AG08396 (cell line): ENCODE measurements at places on chromosomes 16 and 17.

DNA sequence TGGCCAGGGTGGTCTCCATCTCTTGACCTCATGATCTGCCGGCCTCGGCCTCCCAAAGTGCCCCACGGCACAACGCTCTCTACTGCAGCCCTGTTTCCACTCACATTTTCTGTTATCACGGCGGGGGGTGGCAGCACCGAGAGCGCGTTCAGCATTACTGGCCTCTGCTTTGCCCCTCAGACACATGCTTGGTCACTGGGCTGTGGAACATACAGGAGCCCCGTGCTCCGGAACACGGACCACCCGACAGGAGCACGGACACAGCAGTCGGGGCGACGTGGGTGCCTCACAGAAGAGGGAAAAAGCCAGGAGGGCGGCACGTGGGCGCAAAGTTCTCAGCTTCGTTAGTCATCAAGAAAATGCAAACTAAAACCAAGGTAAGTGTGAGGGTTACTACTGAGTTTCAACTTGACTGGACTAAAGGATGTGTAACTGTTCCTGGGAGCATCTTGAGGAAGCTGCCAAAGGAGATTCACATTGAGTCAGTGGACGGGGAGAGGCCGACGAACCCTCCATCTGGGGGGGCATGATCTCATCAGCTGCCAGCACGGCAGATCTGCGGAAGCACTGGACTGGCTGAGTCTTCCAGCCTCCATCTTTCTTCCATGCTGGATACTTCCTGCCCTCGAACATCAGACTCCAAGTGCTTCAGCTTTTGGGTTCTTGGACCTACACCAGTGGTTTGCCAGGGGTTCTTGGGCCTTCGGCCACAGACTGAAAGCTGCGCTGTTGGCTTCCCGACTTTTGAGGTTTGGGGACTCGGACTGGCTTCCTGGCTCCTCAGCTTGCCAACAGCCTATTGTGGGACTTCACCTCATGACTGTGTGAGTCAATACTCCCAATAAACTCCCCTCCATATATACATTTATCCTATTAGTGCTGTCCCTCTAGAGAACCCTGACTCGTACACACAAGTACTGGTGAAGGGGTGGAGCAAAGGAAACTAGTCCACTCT is 106.8 kb downstream of the ZNF778 start:
- DNase-seq = no peak

- no peak for DNase-seq
Measured at GRCh38 chr16:12484972-12485371, 318.7 kb downstream of the CPPED1 start.

DNA sequence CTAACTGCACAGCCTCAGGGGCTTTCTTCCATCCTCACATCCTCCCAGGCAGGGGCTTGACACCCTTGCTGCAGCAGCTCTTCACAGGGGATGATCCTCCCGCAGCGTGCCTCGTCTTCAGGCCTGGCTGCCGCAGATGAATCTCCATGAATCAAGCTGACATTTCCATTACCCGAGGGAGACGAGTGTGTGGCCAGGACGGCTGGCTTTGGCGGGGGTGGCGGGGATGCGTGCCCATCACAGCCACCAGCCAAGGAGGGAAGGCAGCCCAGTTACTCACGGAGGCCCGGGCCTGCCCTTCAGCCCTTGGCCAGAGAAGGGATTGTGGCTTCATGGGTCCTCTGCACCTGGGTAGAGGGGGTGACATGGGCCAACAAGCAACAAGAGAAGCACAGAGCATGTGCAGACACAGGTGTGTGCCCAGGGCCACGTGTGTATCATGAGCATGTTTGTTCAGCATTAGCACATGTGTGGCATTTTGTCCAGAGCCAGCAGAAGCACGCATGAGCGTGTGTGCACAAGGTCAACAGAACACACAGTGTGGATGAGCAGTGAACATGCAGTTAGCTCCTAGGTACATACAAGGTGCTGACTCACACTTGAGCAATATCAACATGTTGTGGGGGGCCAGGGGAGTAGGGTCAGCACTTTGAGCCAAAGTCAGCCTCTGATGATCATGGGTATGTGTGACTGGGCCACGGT is 236.4 kb downstream of the KATNIP start:
- DNase-seq = no peak

- DNase-seq = no peak
Measured at GRCh38 chr16:28505489-28506137, 1.0 kb downstream of the IL27 start.

- no peak for DNase-seq
Measured at GRCh38 chr17:32471652-32472051, 15.1 kb upstream of the CDK5R1 start.

GRCh38 chr17:31674717-31675349 is 184.2 kb downstream of the COPRS start:
- no peak for DNase-seq

DNA sequence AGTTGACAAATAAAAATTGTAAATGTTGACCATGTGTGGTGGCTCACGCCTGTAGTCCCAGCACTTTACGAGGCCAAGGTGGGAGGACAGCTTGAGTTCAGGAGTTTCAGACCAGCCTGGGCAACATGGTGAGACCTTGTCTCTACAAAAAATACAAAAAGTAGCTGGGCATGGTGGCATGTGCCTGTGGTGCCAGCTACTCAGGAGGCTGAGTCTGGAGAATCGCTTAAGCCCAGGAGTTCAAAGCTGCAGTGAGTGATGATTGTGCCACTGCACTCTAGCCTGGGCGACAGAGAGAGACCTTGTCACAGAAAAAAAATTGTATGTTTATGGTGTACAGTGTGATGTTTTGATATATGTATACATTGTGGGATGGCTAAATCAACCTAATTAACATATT is 119.6 kb downstream of the NPIPB5 start:
- DNase-seq = no peak

DNA sequence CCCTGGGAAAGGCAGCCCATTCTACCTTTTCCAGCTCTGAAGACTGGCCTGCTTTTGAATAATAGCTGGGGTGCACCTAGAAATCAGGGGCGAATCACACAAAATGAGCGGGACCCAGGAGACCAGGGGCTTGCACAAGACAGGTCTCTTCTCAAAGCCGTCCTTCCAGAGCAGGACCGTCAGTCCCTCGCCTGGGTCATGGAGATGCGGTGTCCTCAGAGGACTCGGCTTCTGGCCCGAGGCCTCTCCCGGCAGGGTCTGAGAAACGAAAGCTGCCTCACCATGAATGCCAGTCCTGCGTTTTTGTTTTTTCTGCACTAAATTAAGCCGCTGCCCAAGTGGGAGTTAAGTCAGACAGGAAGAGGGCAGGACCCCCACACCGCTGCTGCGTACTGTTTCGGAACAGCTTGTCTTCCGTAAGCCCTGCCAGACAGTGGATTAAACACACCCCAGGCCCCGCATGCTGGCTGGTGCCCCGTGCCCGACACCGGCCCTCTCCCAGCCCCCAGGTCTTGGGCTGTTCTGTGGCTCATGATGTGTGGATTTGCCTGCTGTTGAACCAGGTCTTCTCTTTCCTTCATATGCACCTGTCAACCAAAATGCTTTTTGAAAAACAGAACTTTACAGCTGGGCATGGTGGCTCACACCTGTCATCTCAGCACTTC is 142.1 kb upstream of the RPH3AL start:
- DNase-seq = no peak

GRCh38 chr17:56203430-56203829 is 50.2 kb downstream of the ANKFN1 start:
- DNase-seq = no peak

GRCh38 chr17:77555741-77556291 is 402.7 kb upstream of the TNRC6C start:
- no peak for DNase-seq

DNA sequence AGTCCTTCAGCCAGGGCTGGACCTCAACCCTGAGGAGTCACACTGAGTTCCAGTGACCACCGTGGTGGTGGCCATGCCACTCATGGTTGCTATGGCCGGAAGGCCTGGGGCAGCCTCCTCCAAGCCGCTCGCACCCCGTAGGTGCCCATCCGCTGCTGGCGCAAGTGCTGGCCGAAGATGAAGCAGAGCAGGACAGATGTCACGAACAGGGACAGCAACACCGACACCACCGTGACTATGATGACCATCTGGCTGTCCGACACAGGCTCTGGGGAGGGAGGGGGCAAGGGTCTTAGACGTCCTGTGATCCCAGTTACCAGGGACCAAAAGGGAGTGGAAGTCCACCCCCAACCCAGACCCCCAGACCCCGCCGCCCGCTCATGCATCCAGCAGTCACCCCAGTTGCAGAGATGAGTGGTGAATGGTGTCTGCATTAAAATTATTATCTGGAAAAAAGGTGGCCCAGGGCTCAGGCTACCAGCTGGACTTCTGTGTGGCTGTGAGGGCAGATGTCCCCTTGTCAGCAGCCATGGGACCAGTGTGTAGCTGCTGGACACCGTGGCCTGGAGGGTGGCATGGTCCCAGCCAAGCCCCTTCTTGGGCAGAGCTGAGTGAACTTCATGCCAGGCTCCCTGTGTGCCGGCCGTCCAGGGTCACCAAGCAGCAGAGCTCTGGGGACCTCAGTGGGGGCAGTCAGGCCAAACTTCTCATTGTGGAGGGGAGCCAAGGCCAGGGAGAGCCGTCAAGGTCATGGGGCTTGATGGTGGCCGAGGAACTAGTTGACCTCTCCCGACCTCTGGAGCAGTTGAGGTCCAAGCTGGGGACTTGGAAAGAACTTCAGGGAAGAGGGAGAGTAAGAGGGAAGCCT is 4.7 kb downstream of the PRR29 start:
- DNase-seq = peak; percentile 3

GRCh38 chr16:73891129-73891542 is 405.5 kb upstream of the PSMD7 start:
- DNase-seq = no peak

- no peak for DNase-seq
Measured at GRCh38 chr16:68179855-68180254, 56.1 kb downstream of the ESRP2 start.

- no peak for DNase-seq
Measured at GRCh38 chr16:66524601-66525164, 25.2 kb downstream of the TK2 start.

- DNase-seq = no peak
Measured at GRCh38 chr17:57862694-57863667, 13.1 kb upstream of the MRPS23 start.

DNA sequence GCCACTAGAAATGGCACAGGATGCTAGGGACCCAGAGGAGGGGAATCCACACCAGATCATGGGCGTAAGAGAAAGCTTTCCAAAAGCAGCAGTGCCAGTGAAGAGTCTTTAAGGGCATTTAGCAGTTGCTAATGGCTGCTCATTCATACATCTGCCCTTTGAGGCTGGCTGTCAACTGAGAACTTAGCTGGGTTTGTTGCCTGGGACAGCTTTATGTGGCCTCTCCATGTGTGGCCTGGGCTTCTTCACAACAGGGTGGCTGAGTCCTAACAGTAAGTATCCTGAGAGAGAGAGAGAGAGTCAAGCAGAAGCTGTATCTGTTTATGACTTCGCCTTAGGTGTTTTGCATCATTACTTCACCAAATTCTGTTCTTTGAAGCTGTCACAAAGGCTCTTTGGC is 286.1 kb upstream of the KCNJ16 start:
- no peak for DNase-seq

DNA sequence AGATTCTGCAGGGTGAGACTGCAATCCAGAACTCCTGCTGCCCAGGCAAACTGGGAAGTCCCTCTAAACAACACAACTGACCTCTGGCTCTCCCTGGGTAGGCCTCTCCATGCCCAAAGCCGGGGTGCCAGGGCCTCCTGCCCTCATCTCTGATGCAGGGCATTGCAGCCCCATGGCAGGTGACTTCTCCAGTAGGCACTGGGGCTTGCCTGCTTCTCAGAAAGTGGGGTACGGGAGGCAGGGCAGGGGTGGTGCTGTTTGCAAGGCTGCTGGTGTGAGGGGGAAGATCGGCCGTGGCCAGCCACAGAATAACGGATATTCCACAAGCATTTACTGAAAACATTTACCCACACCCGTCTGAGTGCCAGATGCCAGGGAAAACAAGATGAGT is 4.1 kb upstream of the GPRC5C start:
- DNase-seq = no peak

DNA sequence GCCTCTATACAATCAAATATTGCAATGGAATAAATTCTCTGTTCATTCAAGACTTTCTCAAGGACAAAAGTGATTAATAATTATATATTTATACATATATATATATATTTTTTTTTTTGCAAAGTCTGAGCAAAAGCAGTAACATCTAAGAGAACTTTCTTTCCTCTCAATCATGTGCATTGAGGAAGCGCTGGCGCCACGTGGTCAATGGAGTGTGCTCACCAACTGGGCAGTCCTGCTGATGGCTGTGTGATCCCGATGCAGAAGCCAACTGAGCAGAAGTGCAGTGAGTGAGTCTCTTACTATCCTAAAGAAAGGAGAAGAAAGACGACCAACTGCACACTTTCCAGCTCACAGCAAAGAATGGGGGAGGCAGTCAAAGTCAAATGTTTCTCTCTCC is 37.2 kb upstream of the ULK2 start:
- no peak for DNase-seq
